Stimulated activated CD8-positive, alpha-beta memory T cell treated with anti-CD3 and anti-CD28 coated beads, Interleukin-4, amount 100 ng/mL, for 24 hours (primary cell): ENCODE measurements at places on chromosomes 11 and 22.

- DNase-seq: peak; percentile 5
Observed at GRCh38 chr11:130315354-130315970, 745 bp upstream of the ZBTB44 start.

DNA sequence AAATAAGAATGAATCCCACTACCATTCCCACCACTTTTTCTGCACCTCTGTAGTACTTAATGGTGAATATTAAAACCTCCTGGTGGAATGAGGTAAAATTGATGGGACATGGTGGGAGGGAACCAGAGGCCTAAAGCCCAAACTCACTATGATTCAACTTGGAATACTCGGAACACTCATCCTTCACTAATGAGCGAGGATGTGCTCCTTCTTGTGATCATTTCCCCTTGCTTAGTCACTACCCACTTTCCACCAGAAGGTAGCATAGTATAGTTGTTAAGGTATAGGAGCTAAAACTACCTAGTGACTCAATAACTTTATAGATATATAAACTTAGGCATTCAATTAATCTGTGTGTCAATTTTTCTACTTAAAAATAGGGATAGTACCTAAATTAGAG is 728.9 kb downstream of the OPCML start:
- no peak for DNase-seq

GRCh38 chr11:57619331-57619730 is 21.8 kb downstream of the SERPING1 start:
- DNase-seq: no peak

- no peak for DNase-seq
Observed at GRCh38 chr11:134711588-134711987, 299.5 kb upstream of the B3GAT1 start.

DNA sequence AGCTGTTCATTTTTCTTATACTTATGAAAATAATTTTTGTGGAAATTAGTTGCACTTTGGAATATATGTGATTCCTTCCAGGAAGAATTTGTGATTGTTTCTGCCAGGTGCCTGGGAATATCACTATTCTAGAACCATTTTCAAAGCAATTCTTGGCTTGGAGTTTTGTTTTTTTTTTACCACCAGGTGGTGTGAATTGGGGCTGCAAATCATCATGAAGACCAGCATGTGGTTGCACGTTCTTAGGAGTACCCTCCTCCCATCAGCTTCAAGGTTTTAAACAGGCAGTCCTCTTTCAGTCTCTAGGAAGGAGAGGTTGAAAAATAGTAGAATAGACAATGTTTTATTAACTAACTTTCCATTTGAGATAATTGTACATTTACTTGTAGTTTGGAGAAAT is 25.9 kb downstream of the USP47 start:
- no peak for DNase-seq

GRCh38 chr11:64542172-64543125 is 48.6 kb upstream of the SLC22A12 start:
- DNase-seq: no peak

DNA sequence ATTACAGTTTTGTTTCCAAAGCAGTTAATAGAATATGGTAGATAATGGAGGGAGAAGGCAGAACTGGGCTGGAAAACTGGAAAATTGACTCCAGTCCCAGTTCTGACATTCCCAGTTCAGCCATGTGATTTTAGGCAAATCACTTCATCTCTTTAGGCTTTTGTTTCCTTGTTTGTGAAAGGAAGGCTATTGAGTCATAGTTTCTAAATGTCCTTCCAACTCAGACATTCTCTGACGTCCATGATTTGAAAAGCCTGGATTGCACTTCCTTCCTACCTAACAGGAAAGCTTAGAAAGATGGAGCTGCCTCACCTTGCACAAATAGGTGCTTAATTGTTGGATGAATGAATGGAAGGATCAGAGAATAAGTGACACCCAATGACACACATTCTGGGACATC is 19.8 kb upstream of the GALNT18 start:
- DNase-seq: no peak

GRCh38 chr11:65903068-65903481 is 2.9 kb upstream of the FOSL1 start:
- DNase-seq: no peak

- no peak for DNase-seq
Observed at GRCh38 chr22:35977136-35977535, 51.5 kb downstream of the RBFOX2 start.

GRCh38 chr11:38952698-38953097 is 2354.7 kb upstream of the RAG2 start:
- DNase-seq: no peak

GRCh38 chr11:28657378-28658030 is 549.3 kb downstream of the METTL15 start:
- DNase-seq: no peak

DNA sequence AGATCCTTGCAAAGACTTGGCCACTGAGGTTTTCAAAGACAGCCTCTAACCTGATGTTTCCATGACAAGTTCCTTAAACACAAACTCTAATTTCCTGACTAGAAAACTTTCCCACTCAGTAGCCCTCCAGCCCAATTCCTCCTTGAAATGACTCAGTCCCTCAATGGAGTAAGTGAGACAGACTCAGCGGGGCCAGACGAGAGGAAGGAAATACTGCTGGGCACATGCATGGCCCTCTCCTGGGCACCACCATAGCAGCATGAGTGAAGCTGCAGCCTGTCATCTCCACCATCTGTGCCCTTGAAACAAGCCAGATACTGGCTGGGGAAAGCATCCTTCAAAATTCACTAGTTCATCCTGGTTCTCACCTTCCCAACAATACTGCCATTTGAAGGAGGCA is 76.2 kb upstream of the GDPD4 start:
- no peak for DNase-seq

DNA sequence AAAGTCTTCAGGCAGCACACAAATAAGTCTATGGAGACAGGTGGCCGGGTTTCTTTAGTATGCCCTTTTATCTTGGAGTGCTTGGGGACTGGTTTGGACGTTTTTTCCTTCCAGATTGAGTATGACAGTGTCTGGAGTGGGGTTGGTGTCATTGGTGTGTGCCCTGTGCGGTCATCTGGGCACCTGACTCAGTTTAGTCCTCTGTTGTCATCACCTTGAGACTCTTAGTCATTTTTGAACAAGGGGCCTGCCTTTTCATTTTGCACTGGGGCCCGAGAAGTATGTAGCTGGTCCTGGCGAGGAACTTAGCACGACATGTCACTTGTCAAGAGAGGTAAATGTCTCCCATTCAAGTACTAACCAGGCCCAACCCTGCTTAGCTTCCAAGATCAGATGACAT is 27.2 kb upstream of the MYO18B start:
- DNase-seq: no peak

- no peak for DNase-seq
Observed at GRCh38 chr11:132142121-132142520, 771.7 kb downstream of the NTM start.

- no peak for DNase-seq
Observed at GRCh38 chr11:22510741-22511140, 114.9 kb downstream of the FANCF start.

DNA sequence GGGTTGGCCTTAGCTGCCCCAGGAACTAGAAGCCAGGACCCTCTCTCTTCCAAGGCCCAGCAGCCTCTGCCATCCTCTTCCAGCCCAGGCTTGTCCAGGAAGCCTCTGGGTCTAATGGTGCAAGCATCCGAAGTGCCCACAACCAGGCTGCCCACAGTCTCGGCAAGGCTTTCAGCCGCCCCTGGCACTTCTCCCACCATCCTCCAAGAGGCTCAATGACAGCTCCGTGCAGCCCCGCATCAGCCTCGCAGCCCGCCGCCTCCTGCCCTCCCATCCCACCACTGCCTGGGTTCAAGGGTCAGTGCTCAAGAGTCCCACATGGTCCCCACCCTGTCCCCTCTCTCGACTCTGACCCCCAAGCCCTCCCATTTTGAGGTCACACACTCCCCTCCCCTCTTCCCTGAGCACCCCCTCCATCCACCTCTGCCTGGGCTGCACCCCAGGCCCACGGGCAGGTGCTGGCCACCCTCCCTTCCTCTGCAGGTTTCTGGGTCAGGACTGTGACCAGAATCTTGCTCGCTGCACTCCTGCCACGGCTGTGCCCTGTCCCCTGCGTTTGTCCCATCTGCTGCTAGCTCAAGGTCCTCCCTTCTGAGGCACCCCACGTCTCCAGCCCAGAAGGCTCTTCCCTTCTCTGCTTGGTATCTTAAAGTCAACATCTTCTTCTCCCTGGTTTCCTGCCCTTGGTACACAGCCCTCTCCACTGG is 17.2 kb downstream of the IFITM10 start:
- DNase-seq: no peak

DNA sequence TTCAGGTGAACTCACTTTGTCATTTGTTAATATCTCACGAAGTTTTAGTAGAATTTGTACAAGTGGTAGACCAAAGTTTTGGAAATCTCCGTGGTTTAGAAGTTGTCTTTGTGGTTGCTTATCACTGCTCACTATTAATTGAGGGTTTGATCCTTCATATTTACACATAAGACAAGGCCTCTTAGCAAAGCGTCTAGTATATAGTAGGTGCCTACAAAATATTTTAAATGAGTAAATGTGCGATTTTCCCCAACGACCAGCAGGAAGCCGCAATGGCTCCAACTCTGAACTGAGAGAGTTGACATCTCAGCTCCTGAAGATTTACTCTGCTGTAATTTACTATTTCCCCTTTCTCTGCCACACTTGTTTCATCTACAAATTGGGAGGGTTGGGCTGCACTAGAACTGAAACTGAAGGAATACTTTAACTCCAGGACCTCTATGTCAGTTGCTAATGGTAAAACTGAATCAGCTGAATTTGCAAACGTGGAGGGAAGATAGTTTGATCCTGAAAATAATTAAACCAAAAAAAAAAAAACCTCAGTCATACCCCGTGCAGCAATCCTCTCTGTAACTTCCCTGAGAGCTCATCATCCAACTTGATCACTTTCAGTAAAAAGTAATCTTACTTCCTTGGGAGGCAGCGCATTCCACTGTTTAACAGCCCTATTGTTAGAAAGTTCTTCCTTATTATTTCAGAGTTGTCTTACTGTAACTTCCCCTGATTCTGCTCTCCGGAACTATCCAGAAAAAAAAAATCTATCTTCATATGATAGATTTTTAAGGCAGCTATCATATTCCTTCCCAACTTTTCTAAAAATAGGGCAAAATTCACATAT is 1.3 kb upstream of the SBF2 start:
- DNase-seq: no peak

DNA sequence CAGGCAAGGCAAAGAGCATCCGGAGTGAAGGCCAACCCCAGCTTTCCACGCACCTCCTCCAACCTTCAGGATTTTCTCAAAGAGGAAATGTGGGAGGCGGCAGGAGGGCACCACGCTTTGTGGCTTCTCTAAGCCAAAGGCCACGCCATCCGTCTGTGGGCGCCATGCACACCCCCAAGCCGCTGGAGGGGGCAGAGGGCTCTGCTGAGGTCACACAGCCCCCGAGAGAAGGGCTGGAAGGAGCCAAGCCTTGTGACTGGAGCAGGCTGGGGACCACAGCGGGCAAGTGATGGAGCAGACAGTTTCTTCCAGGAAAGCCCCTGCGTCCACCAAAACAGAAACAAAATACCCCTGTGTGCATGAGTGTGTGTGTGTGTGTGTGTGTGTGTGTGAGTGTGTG is 527.4 kb downstream of the BRD1 start:
- DNase-seq: no peak

DNA sequence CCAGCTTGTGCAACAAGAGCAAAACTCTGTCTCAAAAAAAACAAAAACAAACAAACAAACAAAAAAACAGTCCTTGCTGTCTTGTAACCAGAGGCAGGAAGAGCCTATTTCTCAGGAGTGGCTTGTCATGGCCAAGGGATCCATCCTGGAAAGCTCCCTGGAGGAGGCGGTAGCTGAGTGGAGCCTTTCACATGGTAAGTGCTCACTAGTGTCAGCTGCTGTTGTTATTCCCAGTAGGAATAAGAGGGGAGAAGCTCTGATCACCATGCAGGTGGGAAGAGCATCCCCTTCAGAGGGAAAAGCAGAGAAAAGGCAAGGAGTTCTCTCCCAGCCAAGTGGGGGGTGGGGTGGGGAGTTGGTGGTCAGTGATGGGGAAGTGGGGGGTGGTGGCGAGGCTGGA is 54.6 kb upstream of the WNT7B start:
- DNase-seq: no peak

GRCh38 chr11:2537896-2538724 is 93.3 kb downstream of the KCNQ1 start:
- no peak for DNase-seq

DNA sequence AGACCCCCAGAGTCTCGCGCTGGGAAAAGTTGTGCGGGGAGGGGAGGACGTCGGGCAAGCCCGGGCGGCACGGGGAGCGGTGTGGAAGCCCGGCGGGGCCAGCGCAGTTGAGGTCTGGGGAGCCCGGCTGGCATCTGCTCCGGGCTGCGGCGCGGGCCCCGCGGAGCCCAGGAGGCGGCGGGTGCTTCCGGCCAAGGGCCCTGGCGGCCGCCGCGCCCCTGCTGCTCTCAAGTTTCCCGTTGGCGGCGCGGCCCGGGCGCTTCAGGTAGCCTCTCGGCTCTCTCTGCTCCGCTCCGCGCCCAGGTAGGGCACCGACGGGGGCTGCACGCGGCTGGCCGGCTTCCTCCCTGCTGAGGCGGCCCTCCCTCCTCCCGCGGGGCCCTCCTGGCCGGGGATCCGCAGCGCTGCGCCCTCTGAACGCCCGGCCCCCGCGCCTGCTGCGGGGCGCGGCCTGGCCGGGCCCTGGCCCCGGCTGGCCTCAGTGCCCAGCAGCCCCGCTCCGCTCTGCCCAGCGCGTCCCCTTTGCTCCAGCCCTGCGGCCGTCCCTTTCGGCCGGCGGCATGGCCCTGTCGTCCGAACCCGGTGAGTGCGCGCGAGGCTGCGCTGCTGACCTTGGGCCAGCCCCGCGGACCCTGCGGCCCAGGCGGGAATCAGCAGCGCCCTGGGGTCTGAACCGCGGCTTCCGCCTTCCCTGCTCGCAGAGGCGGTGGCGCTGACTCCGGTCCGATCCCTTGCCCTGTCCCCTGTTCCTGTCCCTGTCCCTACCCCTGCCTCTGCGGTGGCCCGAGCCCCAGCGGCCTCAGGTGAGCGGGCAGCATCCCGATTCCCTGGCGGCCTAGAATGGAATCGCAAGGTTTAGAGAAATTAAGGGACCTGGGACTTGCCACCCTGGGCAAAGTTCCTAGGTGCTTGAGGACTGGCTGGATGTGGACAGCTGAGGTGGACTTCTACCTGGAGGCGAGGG is 4.3 kb upstream of the AMPD3 start:
- DNase-seq: no peak

GRCh38 chr22:38034278-38034882 is 22.8 kb upstream of the PICK1 start:
- DNase-seq: no peak

- DNase-seq: no peak
Observed at GRCh38 chr11:15091625-15092024, 18.2 kb downstream of the CALCB start.

- DNase-seq: no peak
Observed at GRCh38 chr11:72446929-72447769, 12.8 kb upstream of the CLPB start.

GRCh38 chr11:2724653-2725367 is 25.0 kb upstream of the KCNQ1OT1 start:
- no peak for DNase-seq

GRCh38 chr22:25775531-25775930 is 33.5 kb downstream of the MYO18B start:
- DNase-seq: no peak

DNA sequence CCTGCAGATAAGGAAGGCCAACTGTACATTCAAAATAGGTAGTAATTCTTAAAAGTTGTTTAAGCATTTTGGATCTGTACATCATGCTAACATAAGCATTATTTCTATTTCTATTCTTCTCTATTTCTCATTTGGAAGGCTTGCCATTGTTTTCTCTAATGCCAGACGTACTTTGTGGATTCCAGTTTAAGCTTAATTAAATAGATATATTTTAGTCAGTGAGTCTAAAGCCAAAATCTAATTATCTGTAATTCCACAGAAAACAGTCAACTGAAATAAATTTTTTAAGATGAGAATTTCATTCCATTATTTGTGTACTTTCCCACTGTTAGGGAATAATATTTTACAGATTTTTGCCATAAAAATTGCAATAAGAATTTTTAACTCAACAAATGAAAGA is 123.0 kb downstream of the LUZP2 start:
- DNase-seq: no peak
